ENCODE measurements at places on chromosomes 1 and 21. TPM values are rescaled to one million over a fixed set of nuclear protein-coding genes. Genes with fewer than 3 reads are reported as not detected.

- no peak for DNase-seq
Measured at GRCh38 chr1:183079712-183080388, 56.6 kb downstream of the LAMC1 start.

- no peak for DNase-seq
Measured at GRCh38 chr1:160022330-160023310, 9.2 kb downstream of the PIGM start.

GRCh38 chr1:19918057-19918456, 5.4 kb downstream of the PLA2G2E start:
- DNase-seq, result peak; percentile 71

DNA sequence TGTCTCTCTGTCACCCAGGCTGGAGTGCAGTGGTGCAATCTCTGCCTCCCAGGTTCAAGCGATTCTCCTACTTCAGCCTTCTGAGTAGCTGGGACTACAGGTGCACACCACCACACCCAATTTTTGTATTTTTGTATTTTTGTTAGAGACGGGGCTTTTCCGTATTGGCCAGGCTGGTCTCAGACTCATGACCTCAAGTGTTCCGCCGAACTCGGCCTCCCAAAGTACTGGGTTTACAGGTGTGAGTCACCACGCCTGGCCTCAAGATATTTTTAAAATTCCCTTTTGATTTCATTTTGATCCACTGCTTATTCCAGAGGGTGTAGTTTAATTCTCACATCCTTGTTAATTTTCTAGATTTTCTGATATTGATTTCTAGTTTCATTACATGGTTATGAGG, 3.8 kb downstream of the IFI44L start:
- no peak for DNase-seq

GRCh38 chr1:85449356-85449755, 15.6 kb downstream of the DDAH1 start:
- no peak for DNase-seq

CCDC181 gene
- total RNA-seq, result 1.5 TPM

KCNN3 gene
- total RNA-seq, result 0.22 TPM
